MG63 (cell line): ENCODE measurements at places on chromosomes 1 and 21.
A peak's percentile ranks its signal among the peaks of the same experiment; 100 is the strongest.

DNA sequence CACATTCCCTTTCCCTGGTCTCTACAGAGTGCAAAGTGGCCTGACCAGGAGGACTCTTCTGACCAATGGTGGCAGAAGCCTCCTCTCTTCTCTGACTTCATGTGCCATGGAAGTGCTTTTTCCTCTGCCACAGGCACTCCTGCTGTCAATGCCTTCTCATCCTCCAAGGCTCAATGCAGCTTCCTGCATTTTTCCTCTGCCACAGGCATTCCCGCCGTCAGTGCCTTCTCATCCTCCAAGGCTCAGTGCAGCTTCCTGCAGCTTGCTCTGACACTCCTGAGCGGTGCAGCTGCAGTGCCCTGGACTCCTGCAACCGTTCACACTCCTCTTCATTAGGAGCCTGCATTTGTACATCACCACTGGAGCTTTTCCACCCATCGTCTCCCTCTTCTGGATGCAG, 4.7 kb upstream of the ADARB1 start:
- DNase-seq, result no peak

GRCh38 chr1:200038325-200038980, 10.9 kb downstream of the NR5A2 start:
- DNase-seq, result no peak

DNA sequence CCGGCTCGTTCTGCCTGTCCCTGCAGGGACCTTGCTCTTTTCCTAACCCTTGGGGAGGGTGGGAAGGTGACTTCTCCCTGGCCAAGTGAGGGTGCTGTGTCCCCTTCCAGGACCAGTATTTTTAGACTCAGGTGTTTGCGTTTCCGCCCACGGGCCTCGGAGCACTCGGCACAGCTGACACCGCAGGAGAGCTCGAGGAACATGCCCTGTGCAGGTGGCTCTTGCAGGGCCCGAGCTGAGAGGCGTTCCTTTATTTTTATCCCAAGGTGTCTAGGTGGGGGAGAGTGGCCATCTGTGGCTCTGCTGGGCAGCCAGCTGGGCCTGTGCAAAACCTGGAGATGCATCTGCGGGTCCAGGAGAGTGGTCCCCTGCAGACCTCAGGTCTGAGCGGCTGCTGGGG, 16.0 kb downstream of the PLCH2 start:
- no peak for DNase-seq

DNA sequence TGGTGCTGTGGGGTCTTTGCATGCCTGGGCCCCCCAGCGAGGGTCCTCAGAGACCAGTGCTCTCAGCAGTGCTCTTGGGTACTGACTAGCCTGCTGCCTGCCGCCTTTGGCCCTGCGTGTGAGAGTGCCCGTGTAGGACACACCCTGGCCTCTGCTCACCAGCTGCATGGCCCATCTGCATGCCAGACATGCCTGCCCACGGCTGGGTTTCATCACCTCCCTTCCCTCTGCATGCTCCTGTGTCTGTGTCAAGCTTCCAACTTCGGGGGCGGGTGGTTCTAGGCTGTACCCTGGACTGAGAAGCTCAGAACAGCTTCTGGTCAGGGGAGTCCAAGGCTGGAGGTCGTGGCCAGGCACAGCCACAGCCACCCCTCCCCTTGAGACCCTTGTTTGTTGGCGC, 56.9 kb downstream of the PTPRF start:
- peak; percentile 63 for DNase-seq

DNA sequence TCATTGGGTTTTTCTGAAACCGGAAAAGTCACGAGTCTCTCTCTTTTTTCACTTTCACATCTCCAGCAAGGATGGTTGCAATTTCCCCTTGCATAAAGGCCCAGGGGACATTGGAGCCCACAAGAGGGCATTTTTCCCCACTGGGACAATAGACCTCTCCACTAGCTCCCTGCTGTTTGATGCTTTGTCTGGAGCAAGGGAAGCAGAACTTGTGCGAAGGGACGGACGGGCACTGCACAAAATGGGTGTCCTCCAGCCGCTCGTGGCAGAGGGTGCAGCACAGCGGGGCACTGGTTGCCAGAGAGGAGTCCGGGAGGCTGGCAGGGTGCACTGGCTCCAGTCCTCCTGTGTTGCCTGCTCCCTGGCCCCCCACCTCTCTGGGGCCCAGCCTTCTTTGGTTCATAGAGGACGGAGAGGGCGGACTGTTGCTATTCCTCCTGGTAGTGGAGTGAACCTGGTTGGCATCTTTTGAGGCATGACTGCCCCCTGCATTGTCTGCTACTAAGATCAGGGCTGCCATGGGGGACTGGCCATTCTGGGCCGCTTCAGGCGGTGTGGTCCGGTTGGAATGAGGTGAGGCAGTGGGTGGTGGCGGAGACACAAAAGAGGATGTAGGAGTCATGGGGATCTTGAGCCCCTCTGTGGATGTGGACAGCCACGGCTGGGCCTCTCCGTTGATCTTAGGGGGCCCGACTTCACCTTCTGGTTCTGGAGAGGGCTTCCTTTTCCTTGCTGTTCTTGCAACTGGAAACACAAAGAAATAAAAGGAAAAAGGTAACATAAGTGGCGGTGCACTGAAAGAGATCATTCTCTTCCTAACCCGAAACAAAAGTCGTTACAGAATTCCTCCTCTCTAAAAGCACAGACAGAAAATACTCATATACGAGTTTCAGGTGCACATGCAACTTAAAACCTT, 2.6 kb downstream of the IRF2BP2 start:
- DNase-seq, result peak; percentile 51

DNA sequence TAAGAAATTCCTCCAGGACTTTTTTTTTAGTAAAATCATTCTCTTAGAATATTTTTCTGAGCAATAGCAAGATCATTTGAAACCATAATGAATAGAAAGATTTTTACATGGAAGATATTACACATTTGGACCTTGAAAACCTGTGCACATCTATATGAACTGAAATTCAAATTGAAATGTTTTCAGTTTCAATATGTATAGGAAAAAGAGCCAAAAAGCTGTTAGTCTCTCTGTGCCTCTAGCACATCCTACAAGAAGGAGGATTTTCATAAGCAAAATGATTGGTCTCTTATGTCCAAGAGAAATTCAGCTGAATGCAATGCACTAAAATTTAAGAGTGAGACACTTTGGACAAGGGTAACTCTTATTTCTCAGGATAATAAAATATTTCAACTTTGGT, 8.2 kb downstream of the HMCN1 start:
- DNase-seq, result no peak
